Naive thymus-derived CD4-positive, alpha-beta T cell (primary cell): ENCODE measurements at places on chromosomes 2 and 18.

GRCh38 chr2:145813481-145813880, 1293.6 kb upstream of the ZEB2 start:
- no peak for DNase-seq

DNA sequence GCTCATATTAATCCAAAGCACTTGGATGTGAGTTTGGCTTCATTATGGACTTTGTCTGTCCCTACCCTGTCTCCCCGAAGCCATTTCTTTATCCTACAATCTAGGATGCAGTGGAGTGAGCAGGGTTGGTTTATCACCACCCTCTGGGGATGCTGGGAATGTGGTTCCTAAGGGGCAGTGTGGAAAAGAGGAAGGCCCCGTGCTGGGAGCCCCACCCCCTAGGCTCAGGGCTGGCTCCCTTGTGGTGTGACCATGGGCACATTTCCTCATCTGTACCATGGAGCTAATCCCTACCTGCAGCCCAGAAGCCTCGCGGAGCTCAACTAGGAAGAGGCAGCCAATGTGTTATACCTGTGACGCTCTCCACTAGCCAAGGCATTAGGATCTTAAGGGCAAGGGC, 92.5 kb downstream of the TGOLN2 start:
- no peak for DNase-seq

DNA sequence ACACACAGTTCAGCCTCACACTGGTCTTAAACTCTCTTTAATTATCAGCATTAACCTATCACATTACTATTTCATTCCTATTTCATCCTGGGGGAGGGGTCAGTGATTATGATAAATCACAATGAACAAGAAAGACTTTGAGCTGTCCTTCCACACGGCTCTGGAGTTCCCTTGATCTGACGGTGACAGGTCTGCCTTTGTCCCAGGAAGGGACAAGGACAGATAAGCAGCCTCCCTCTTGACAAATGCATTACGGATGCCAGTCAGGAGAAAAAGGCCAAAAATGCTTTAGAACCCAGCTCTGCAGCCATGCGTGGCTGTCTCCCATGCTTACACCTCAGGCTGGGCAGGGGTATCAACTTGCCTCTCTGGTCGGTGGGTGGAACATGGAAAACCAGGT, 281.7 kb downstream of the BCL11A start:
- DNase-seq = no peak

DNA sequence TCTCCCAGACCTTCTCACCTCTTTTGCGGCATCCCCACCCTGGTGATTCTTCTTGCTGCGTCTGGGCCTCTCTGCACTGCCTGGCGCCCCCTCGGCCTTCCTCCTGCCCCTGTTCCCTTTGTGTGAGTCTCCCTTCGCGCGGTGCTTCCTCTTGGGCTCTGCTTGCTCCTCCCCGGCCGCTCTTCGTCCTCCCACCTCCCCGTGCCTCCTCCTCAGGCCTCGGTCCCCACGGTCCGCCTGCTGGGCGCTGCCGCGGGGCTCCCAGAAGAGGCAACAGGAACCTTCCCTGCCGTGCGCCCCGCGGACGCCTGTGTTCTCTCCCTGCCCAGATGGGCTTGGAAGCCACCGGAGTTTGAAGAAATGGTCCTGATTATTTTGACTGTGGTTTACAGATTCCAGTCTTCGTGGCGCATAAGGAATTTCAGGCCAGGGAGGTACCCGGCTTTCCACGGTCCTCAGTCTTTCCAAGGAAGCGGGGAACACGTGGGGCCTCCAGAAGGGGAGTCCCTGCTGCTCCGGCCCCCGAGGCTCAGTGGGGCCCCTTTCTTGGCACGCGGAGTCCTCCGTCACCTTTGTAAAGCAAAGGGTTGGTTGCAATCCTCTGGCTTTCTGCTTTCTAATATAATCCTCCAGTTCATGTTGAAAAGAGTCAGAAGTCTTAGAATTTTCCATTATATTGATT, 13.1 kb downstream of the RNU2-63P start:
- no peak for DNase-seq
